ENCODE measurements at places on chromosomes 3 and 15.

GRCh38 chr3:58427661-58428361, 5.8 kb downstream of the PDHB start:
- no peak for DNase-seq

- DNase-seq = no peak
Measured at GRCh38 chr3:33186524-33187367, 31.9 kb downstream of the SUSD5 start.

DNA sequence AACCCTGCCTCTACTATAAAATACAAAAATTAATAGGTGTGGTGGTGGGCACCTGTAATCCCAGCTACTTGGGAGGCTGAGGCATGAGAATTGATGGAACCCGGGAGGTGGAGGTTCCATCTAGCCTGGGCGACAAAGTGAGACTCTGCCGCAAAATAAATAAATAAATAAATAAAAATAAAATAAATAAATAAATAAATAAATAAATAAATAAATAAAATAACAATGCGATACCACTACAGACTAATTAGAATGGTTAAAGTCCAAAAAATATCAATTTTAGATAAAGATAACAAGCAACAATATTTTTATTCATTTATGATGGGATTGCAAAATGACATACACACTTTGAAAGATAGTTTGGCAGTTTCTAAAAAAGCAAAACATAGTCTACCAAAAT, 1131.5 kb downstream of the SI start:
- no peak for DNase-seq

- DNase-seq = no peak
Measured at GRCh38 chr3:13839253-13839652, 40.6 kb downstream of the WNT7A start.

DNA sequence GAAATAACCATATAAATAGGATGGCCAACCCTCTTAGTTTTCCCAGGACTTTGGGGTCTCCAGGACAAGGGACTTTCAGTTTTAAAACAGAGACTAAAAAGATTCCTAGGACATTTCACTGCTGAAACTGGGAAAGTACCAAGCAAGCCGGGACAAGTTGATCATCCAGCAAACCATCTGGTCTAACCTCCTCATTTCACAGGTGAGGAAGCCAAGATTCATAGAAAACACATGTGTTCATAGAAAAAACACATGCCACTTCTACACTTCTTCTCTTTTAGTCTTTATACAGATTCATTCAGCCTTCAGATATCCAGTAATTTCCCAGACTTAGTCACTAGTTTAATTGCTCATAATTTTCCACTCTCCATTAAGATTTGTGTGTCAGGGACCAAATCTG, 165.6 kb upstream of the CCDC54 start:
- DNase-seq = no peak
